ENCODE measurements at places on chromosomes 2 and 18. TPM values are rescaled to one million over a fixed set of nuclear protein-coding genes. Genes with fewer than 3 reads are reported as not detected.

Gene RTP5
- polyA plus RNA-seq = 0.07 TPM

DNA sequence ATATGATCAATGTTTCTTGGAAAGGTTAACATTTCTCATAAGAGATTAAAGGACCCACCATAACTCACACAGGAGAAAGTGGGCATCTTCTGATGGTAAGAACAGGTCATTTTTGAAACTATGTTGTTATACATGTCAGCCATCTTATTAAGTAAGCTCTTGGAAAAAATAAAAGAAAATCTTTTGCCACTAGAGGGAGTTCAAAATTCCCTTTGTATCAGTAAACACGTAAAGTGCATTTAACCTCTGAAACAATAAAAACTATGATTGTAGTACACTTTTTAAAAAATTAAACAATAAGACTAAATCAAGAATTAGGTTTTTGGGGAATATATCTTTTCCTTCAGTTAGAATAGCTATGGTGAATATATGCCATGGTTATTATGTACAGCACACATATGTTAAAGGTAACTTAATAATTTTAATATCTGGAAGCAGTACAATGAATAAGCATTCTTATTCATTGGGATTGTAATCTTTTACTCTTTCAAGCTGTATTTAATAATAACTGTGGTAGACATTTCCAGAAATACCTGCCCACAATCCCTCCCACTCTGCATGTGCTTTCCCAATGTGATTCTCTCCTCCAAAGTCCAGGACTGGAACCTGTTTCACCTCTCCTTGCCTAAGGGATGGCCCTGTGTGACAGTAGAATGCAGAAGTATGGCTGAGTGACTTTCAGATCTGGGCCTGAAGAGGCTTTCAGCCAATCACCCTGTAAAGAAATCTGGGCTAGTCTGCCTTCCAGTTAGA, 64.2 kb downstream of the RBMS1 start:
- no peak for DNase-seq
- no peak overlapping the region for H3K4me3 ChIP-seq
- H3K27ac ChIP-seq = no peak overlapping the region
- H3K27me3 ChIP-seq = no peaks in the 10 kb centered on the region

Gene AMER3
- 1.3 TPM for polyA plus RNA-seq

GRCh38 chr2:64203858-64204632, 59.8 kb upstream of the PELI1 start:
- peaks cover 28% of the 10 kb centered on the region for H3K4me1 ChIP-seq
- peak overlapping the region; percentile 52 for H3K27ac ChIP-seq
- peak overlapping the region; percentile 10 for H3K4me3 ChIP-seq

Gene CRYGC
- not detected for polyA plus RNA-seq

Gene POTEJ
- polyA plus RNA-seq = 0.07 TPM

Gene SLC9A2
- 2.1 TPM for polyA plus RNA-seq

GRCh38 chr2:141362311-141362710, 768.5 kb downstream of the LRP1B start:
- H3K4me1 ChIP-seq = no peaks in the 10 kb centered on the region
- no peak for DNase-seq
- H3K4me3 ChIP-seq = no peak overlapping the region
- H3K27ac ChIP-seq = no peak overlapping the region
- H3K36me3 ChIP-seq = no peaks in the 10 kb centered on the region

DNA sequence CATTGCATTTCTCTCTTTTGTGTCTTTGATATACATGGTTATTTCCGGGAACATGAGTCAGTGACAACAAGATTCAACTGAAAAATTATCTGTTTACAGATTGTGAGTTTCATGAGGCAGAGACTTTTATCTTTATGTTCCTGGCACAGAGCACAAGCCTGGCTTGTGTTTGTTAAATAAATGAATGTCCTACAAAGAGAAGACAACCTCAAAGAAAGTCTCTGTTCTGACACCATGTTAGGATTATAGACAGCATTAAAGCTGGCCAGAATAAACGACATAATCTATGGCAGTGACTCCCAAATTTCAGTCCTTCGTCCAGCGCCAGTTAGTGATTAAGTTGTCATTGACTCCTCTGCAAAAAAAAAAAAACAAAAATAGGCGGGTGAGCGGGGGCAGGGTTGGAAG, 97.4 kb upstream of the DNAJC10 start:
- no peak for DNase-seq
- H3K27ac ChIP-seq = no peak overlapping the region
- no peak overlapping the region for H3K4me3 ChIP-seq
- H3K36me3 ChIP-seq = no peaks in the 10 kb centered on the region
- H3K27me3 ChIP-seq = no peaks in the 10 kb centered on the region

GRCh38 chr18:3675994-3676393, 226.0 kb downstream of the TGIF1 start:
- no peak for DNase-seq
- H3K36me3 ChIP-seq = no peaks in the 10 kb centered on the region
- peaks cover 8% of the 10 kb centered on the region for H3K4me1 ChIP-seq
- no peak overlapping the region for H3K27ac ChIP-seq
- no peak overlapping the region for H3K4me3 ChIP-seq
- no peaks in the 10 kb centered on the region for H3K27me3 ChIP-seq

DNA sequence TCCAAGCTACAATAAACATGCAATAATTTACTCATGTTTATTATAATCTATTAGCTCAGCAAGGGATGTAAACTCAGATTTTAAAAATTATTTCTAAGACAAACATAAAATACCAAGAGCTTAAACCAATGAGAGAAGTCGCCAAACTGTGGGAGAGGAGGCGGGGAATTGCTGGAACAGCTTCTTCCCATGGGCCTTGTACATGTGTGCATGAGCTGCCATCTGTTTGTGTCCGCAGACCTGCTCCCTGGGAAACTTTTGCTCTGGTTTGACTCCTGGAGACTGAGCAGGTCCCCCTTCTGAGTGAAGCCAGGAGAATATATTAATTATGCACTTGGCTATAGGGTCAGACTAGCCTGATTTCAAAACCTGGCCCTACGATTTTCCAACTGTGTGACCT, 655.9 kb upstream of the SOX11 start:
- no peak for DNase-seq
- H3K36me3 ChIP-seq = no peaks in the 10 kb centered on the region
- H3K4me3 ChIP-seq = no peak overlapping the region
- no peaks in the 10 kb centered on the region for H3K27me3 ChIP-seq
- no peaks in the 10 kb centered on the region for H3K4me1 ChIP-seq

GRCh38 chr2:10518470-10519393, 70.6 kb upstream of the ODC1 start:
- no peaks in the 10 kb centered on the region for H3K36me3 ChIP-seq
- no peak overlapping the region for H3K27ac ChIP-seq
- no peak for DNase-seq
- no peak overlapping the region for H3K4me3 ChIP-seq
- H3K27me3 ChIP-seq = no peaks in the 10 kb centered on the region

DNA sequence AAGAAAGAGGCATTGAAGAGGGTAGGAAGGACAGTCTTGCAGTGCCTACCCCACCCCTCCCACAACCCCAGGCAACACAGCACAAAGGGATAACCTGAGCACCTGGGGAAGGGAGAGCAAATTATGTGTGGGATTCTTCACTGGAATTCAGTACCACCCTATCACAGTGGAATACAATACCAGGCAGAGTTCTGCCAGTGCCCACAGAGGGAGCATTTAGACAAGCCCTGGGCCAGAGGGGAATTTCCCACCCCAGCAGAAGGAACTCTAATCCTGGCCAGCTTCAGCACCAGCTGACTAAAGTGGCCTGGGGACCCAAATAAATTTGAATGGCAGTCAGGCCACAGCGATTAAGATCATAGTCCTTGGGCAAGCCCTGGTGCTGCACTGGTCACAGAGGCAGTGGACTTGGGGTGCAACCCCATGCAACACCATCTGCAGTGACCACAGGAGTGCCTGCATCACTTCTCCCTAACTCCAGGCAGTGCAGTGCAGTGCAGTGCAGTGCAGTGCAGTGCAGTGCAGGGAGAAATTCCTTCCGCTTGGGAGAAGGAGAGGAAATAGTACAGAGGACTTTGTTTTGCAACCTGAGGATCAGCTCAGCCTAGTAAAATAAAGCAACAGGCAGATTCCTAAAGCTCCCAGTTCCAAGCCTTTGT, 147.8 kb upstream of the SRD5A2 start:
- no peaks in the 10 kb centered on the region for H3K4me1 ChIP-seq
- no peaks in the 10 kb centered on the region for H3K36me3 ChIP-seq
- no peak overlapping the region for H3K27ac ChIP-seq
- no peaks in the 10 kb centered on the region for H3K27me3 ChIP-seq
- H3K4me3 ChIP-seq = no peak overlapping the region
- DNase-seq = no peak

DNA sequence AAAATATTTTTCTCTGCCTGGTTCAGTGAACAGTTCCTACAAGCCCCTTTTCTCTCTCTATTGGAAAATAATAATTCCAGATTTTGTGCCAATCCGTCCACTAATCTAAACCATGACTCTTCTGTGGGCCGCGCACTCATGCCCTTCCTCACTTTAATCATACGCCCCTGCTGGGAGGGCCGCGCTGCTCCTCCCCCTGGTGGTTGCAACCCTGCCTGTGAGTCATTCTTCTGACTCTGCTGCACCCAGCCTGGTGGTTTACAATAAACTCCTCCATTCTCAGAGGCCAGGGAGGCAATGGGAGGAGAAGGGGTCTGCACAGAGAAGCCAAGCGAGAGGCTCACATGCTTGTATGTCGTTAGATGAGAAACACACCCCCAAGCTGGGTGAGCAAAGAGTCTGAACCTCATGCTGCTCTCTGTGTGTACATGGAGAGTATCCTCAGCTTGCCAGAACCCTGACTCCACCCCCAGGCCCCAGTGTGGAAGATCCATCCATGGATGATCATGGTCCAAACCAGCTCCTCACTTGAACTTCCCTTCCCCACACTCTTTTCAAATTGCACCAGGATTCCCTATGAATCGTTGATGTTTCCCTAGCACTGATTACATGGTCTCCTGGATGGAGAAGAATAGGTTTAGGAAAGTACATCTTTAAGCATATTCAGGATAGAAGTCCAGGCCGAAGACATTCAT, 228.9 kb downstream of the ANKRD30B start:
- no peaks in the 10 kb centered on the region for H3K27me3 ChIP-seq
- no peaks in the 10 kb centered on the region for H3K4me1 ChIP-seq
- H3K36me3 ChIP-seq = no peaks in the 10 kb centered on the region
- no peak overlapping the region for H3K4me3 ChIP-seq

- H3K27ac ChIP-seq = no peak overlapping the region
- H3K4me3 ChIP-seq = no peak overlapping the region
- H3K27me3 ChIP-seq = no peaks in the 10 kb centered on the region
- no peaks in the 10 kb centered on the region for H3K4me1 ChIP-seq
These were observed 15.6 kb upstream of the GPBAR1 start for GRCh38 chr2:218245214-218245613.

DNA sequence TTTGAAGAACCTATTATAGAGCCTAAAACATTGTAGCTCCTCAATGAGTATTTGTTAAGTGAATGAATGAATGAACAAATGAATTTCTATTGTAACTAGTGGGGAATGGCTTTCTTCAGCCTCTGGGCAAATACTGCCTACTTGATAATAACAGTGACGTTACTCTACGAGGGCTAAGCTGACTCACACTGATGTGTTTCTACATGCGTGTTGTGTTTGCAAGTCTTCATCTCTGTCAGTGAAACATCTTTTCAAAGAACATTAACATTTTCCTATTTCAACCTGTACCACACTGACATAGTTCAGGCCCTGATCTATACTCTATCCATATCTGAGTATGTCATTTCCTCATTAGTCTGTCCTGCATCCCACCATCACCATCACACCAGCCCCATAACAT, 319.9 kb upstream of the ACVR2A start:
- H3K36me3 ChIP-seq = no peaks in the 10 kb centered on the region
- H3K27ac ChIP-seq = no peak overlapping the region
- no peak for DNase-seq
- no peaks in the 10 kb centered on the region for H3K4me1 ChIP-seq
- H3K4me3 ChIP-seq = no peak overlapping the region
- H3K27me3 ChIP-seq = no peaks in the 10 kb centered on the region

Gene PID1
- polyA plus RNA-seq = 12.4 TPM

GRCh38 chr2:54672590-54673456, 50.6 kb upstream of the EML6 start:
- no peak overlapping the region for H3K4me3 ChIP-seq
- peaks cover 25% of the 10 kb centered on the region for H3K36me3 ChIP-seq
- H3K27ac ChIP-seq = no peak overlapping the region
- H3K4me1 ChIP-seq = peaks cover 10% of the 10 kb centered on the region
- no peak for DNase-seq
- peaks cover 6% of the 10 kb centered on the region for H3K27me3 ChIP-seq

Gene TRABD2A
- polyA plus RNA-seq = 18.0 TPM

Gene ZNF514
- polyA plus RNA-seq = 21.6 TPM

DNA sequence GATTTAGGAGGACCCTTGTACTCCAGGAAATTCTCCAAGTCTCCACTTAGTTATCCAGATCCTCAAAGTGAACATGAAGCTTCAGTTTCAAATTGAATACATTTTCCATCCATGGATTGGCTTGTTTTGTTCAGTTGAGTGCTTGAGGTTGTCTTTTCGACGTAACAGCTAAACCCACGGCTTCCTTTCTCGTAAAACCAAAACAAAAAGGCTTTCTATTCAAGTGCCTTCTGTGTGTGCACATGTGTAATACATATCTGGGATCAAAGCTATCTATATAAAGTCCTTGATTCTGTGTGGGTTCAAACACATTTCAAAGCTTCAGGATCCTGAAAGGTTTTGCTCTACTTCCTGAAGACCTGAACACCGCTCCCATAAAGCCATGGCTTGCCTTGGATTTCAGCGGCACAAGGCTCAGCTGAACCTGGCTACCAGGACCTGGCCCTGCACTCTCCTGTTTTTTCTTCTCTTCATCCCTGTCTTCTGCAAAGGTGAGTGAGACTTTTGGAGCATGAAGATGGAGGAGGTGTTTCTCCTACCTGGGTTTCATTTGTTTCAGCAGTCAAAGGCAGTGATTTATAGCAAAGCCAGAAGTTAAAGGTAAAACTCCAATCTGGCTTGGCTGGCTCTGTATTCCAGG, at the start of gene CTLA4:
Gene CTLA4, plus strand, starts transcription at position 211 of the 640 bp plus-strand sequence. Its CDS starts 172 bp downstream, at position 383.
- no peaks in the 10 kb centered on the region for H3K4me1 ChIP-seq
- H3K4me3 ChIP-seq = no peak within 1 kb of the TSS
- no peaks in the 10 kb centered on the region for H3K36me3 ChIP-seq
- DNase-seq = no peak
- H3K27ac ChIP-seq = no peak within 1 kb of the TSS

- no peaks in the 10 kb centered on the region for H3K36me3 ChIP-seq
- no peak for DNase-seq
- H3K4me3 ChIP-seq = no peak overlapping the region
- H3K27ac ChIP-seq = no peak overlapping the region
- peaks cover 5% of the 10 kb centered on the region for H3K4me1 ChIP-seq
- no peaks in the 10 kb centered on the region for H3K27me3 ChIP-seq
These were observed 125.7 kb downstream of the PRKRA start for GRCh38 chr2:178325268-178325667.

- H3K27me3 ChIP-seq = peaks cover 2% of the 10 kb centered on the region
- DNase-seq = no peak
- no peaks in the 10 kb centered on the region for H3K36me3 ChIP-seq
- H3K27ac ChIP-seq = no peak overlapping the region
- no peak overlapping the region for H3K4me3 ChIP-seq
These were observed 172.0 kb upstream of the ALKAL2 start for GRCh38 chr2:459931-460330.

Gene LAMA1
- polyA plus RNA-seq = 2.3 TPM

Gene PRSS56
- polyA plus RNA-seq = not detected

Data from large intestine (tissue), 12 donors.